ENCODE measurements at places on chromosomes 2 and 18. TPM values are rescaled to one million over a fixed set of nuclear protein-coding genes. Genes with fewer than 3 reads are reported as not detected.

DNA sequence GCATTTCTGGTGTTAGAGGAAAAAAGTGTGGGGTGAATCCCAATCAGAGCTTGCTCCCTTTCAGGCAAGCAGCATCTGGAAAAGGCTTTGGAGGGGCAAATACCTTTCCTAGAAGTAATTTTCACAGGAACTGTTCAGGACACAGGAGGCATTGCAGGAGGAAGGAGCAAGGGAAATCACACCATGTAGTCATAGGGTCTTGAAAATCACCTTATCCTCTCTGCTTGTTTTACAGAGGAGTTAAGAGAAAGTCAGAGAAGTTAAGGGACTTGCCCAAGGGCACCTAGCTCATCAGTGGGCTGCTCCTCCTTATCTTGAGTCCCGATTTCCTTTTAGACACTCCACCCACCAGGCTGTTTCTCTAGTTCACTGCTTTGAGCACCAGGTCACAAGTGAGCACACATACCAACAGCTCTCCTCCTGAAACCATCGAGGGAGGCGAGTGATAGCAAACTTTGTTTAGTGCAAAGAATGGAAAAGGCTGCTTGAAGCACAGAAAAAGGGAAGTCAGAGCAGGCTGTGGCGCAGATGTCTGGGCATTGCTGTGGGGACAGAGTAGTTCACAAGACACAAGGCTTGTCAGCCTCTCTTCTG lies 89.2 kb upstream of the CXCR4 start:
- DNase-seq, result peak; percentile 96

DNA sequence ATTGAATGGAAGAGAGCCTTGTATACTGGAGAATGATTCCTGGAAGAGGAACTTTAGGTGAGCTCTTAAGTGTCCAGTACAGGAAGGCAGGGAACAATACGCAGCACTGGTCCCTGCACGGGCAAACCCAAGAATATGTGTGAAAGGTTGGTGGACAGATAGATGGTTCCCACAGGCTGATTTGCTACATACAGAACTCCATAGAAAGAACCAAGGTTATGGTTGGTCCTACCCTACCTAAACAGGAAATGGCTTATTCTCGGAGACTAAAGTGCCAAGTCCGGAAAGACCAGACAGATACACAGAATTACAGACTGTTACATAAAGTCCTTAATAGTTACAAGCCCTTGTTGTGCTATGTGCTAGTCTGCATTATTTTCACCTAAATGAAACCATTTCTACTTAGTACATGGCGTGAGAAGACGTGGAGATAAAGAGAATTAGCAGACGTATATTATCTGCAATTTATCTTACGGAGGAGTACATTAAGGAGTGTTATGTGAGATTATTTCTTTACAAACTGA lies 1.2 kb downstream of the REV1 start:
- peak; percentile 55 for DNase-seq

Gene SIX2
- not detected for total RNA-seq

- DNase-seq, result no peak
These were observed 78.8 kb downstream of the ZNF804A start for GRCh38 chr2:184677171-184677570.

Gene WDR12
- total RNA-seq, result 91.4 TPM

Gene CEP192
- 68.3 TPM for total RNA-seq

DNA sequence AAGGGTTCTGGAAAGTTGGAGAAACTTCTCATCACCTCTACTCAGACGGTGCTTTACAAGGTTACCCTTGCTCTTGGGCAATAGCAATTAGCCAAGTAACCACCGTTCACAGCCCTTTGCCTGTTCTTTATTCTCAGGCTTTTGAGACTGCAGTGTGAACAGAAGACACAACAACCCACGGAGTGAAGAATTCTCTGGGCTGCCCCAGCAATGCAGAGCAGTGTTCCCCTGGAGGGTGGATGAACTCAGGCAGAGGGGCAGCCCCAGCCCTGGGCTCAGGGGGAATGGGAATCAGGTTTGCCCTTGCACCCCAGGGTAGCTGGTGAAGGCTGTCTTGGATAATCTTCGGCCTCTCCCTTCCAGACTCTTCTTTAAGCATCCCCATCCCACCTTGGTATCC lies 69.1 kb downstream of the MCFD2 start:
- no peak for DNase-seq

- no peak for DNase-seq
These were observed 21.0 kb downstream of the SNORC start for GRCh38 chr2:232890896-232891601.

GRCh38 chr2:239957681-239958472 lies 67.3 kb downstream of the NDUFA10 start:
- DNase-seq, result no peak

GRCh38 chr2:36667931-36668330 lies 28.6 kb upstream of the VIT start:
- DNase-seq, result no peak

Gene PSMA8
- total RNA-seq, result 0.37 TPM

DNA sequence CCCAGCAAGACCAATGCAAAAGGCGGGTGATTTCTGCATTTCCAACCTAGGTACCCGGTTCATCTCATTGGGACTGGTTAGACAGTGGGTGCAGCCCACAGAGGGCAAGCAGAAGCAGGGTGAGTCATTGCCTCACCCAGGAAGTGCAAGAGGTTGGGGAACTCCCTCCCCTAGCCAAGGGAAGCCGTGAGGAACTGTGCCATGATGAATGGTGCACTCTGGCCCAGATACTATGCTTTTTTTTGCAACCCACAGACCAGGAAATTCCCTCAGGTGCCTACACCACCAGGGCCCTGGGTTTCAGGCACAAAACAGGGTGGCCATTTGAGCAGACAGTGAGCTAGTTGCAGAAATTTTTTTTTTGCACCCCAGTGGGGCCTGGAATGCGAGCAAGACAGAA lies 662.6 kb upstream of the ACVR2A start:
- no peak for DNase-seq

- DNase-seq, result no peak
These were observed 32.0 kb upstream of the PLB1 start for GRCh38 chr2:28463893-28464292.

Gene CTLA4
- total RNA-seq, result not detected

GRCh38 chr2:36356990-36357846 lies 1.6 kb downstream of the CRIM1 start:
- DNase-seq, result peak; percentile 82

GRCh38 chr2:138035608-138036217 lies 71.4 kb downstream of the HNMT start:
- DNase-seq, result no peak

- DNase-seq, result no peak
These were observed 280.4 kb downstream of the C1D start for GRCh38 chr2:67782443-67782842.

GRCh38 chr18:70046207-70046606 lies 98.5 kb upstream of the CD226 start:
- no peak for DNase-seq

- DNase-seq, result no peak
These were observed 61.3 kb downstream of the NUP35 start for GRCh38 chr2:183185534-183185933.

Gene HOXD1
- total RNA-seq, result not detected
